ENCODE measurements at places on chromosomes 6 and 20.
A peak's percentile ranks its signal among the peaks of the same experiment; 100 is the strongest.

DNA sequence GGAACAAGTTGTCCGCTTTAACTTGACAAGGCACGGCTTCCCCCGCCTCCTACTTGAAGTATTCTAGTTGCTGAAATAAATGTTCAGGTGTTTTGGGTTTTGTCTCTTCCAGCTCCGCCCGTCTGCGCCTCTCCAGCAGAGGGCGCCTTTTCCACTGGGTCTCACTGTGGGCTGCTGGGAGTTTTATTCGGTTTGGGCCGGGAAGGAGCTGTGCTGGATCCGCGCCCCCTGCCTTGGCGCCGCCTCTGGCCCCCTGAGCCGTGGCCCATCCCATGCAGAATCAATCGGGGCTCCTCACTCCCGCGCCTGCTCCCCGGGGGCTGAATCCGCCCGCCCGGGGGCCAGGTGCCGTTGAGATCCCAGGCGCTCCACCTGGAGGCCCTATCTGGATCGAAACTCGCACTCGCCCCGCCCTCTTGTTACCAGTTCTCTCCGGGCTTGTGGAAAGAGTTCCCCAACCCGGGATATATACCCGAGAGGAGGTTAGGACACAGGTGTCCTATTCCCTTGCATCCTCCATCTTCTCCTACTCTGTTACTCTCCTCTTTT is 51.0 kb upstream of the TCF21 start:
- peak; percentile 12 for DNase-seq

DNA sequence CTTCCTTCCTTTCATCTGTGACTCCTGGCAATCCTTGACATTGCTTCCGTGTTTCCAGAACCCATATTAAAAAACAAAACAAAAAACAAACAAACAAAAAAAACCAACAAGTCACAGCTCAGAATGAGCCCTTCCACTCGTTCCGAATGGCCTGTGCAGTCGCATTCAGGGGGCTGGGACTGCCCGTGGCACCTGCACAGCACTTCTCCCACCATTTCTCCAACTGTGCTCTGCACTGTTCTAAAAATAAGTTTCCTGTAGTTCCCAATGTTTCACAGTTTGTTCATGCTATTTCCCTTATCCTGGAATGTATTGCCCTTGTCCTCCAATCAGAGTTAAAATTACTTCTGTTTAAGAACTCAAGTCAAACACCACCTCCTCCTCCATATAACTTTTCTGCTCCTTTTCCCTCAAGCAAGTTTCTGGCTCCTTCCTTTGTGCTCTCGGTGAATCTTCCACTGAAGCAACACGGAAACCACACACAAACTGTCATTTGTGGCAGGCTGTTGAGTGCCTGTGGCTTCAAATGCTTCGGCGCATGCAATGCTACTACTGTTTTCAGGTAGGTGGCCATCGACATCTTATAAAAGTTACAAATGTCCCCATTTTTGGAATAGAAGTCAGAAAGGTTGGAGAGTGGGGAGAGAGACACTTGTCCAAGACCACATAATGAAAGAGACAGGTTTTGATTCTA is 57.7 kb downstream of the PDE10A start:
- no peak for DNase-seq

GRCh38 chr6:46795816-46796215 is 2.6 kb downstream of the MEP1A start:
- DNase-seq, result no peak

- no peak for DNase-seq
Observed at GRCh38 chr20:60117065-60117464, 158.8 kb downstream of the CDH26 start.

GRCh38 chr6:35534407-35535170 is 21.9 kb upstream of the TULP1 start:
- DNase-seq, result no peak

GRCh38 chr6:90583179-90583835 is 3.6 kb downstream of the MAP3K7 start:
- no peak for DNase-seq

DNA sequence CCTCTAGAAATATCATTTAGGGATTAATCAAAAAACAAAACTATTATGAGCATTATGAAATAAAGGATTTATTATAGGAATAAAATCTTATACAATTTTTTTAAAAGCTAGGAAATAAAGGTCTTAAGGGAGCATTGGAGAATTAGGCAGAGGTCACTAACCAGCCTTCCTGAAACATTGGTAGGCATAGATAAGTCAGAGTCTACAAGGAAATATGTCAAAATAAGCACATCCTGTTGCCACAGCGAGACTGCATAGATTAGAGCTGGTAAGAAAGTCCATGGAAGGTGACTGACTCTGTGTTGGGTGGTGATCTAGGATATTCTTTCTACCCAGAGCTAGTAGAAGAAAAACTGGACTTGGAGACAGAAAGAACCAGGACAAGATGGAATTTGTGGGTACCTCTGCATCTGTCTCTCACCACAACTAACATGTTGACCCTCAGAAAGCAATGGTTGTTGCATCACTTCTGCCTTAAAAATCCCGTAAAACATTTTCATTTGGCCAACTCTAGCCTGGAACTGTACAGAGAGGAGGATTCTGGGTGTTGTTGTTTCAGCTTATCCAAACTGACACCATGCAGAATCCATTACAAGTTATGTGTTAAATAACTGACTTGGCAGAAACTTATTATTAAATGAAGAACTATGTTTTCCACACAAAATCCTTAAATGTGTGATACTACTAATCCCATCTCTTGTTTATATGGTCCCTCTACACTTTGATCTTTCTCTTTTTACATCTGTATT is 77.1 kb downstream of the FBXO5 start:
- DNase-seq, result no peak

DNA sequence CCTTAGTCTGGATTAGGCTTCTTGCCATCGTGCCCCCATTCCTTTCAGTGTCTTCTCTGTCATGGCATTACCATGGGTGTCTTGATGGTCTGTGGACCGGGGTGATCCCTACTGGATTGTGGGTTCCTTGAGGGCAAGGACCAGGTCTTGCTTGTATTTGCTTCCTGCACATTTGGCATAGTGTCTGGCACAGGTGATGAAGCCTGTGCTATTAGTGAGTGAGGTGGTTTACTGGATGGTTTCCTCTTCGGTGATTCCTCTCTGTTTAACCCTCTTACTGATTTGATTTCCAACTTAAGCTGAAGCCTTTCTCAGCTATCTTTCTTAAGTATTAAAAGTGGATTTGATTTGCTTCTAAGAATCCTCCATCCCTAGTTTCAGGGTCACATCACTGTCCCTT is 162.3 kb downstream of the GRM1 start:
- no peak for DNase-seq

- no peak for DNase-seq
Observed at GRCh38 chr20:19785983-19786285, 27.9 kb downstream of the RIN2 start.

- no peak for DNase-seq
Observed at GRCh38 chr20:60116128-60116909, 158.1 kb downstream of the CDH26 start.

- no peak for DNase-seq
Observed at GRCh38 chr20:32190616-32191415, 16.7 kb downstream of the PLAGL2 start.

DNA sequence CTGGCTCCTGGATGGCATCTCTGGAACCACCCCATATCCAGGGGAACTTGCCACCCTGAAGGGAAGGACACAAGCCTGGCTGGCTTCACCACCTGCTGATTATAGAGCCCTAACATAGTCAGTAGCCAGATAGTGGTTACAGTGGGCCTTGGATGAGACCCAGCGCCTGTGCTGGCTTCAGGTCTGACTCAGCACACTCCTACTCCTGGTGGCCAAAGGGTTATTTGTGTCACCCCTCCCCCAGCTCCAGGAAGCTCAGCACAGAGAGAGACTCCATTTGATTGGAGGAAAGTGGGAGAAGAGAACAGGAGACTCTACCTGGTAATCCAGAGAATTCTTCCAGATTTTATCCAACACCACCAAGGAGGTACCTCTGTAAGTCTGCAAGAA is 12.8 kb downstream of the SNX14 start:
- DNase-seq, result no peak

DNA sequence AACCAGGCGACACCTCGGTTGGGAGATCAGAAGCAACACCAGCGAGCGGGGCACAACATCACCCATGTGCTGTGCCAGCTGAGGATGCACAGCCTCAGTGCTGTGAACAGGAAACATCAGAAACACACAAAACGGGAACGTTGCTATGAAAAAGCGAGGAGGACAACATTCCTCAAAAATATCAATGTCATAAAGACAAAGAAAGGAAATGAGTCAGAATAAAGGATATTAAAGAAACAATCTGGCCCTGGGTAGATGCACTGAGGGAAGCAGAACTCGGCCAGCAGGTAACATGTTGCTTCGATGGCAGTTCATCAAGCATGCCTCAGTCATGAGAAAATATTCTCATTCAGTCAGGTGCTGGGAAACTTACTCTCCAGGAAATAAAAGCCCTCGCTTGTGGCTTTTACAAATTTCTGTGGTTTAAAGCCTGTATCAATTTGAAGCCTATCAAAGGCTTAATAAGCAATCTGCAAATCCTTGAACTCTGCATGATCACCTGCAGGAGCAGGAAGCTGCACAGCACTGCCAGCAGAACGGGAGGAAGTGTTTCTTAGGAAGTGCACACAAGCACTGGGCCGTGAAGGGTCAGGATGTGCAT is 77.5 kb downstream of the GINS1 start:
- DNase-seq, result no peak

DNA sequence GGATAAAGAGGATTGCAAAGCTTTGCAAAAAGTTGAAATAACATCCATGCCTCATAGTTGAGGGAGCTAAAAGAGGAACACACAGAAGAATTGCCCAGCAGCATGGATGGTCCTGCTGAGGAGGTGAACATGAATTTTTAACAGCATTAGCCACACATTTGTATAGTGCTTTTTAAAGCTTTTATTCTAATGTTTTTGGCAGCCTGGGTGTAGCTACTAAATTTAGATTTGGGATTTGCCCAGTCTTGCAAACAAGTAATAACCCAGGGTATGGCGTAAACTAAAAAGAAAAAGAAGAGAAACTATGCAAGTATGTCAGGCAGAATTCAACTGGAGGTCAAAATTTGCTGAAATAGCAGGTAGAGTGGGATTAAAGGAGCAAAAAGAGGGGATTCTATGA is 75.1 kb upstream of the PTPRK start:
- no peak for DNase-seq

- no peak for DNase-seq
Observed at GRCh38 chr6:160069050-160069454, 52.6 kb upstream of the SLC22A1 start.

DNA sequence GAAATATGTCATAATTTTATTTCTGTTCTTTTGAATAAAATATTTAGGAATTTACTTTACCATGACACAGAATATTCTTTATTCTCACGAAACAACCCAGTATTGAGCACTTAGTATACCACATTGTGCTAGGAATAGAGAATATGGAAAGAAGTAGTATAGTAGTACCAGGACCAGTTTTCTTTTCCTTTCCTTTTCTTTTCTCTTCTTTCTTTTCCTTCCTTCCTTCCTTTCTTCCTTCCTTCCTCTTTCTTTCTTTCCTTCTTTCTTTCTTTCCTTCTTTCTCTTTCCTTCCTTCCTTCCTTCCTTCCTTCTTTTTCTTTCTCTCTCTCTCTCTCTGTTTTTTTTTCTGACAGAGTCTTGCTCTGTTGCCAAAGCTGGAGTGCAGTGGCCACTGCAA is 7.5 kb upstream of the PLCB4 start:
- DNase-seq, result no peak

- DNase-seq, result no peak
Observed at GRCh38 chr6:110226261-110226660, 46.0 kb downstream of the CDC40 start.

DNA sequence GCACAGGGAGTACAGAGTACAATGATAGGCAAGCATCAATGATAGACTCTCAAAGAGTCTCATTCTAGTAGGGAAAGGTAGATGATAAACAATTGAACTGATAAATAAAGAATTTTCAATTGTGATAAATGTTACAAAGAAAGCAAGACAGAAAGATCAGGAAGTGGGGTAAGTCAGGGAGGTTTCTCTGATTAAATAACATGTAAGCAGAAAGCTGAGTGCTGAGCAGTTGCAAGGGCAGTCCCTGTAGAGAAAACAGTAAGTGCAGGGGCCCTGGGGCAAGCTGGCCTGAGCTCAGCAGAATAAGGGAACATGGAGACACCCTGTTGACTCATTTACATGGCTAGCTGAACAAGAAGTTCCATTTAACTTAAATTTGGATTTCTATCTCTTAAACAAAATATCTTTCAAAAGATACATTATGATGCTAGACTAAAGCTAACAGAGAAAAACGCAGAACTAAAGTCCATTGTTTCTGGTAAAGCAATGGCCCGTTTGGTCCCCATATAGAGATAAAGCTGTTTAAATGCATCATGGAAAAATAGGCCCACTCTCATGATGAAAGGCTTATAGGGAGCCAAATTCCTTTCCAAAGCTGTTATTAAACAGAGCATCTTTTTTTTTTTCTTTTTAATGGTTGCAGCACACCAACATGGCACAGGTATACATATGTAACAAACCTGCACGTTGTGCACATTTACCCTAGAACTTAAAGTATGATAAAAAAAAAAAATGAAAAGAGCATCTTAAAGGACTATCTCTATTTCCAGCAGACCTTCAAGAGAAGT is 5.3 kb upstream of the TNFAIP3 start:
- DNase-seq, result no peak
